Stimulated activated CD4-positive, alpha-beta T cell treated with anti-CD3 and anti-CD28 coated beads, Interleukin-15, amount 100 ng/mL, for 48 hours (primary cell): ENCODE measurements at places on chromosomes 6 and 20.
A peak's percentile ranks its signal among the peaks of the same experiment; 100 is the strongest.

- peak; percentile 39 for DNase-seq
These were observed 115.6 kb downstream of the TMEM170B start for GRCh38 chr6:11653028-11653583.

DNA sequence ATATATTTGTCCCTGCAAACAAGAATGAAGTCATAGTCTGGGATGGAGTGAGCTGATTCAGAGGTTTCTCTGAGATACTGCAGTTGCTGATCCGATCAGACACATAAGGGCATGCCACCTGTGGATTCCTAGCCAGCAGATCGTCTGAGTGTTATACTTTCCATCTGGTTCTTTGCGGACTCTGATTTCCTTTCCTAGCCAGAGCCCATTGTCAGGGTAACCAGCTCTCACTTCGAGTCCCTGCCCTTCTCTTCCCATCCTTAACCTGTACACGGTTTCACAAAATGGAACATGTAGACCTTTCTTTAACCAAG is 100.9 kb downstream of the TMEM200A start:
- no peak for DNase-seq

- no peak for DNase-seq
These were observed 139.1 kb downstream of the BTBD3 start for GRCh38 chr20:12056839-12057238.

- DNase-seq: no peak
These were observed 16.1 kb upstream of the SLC17A3 start for GRCh38 chr6:25889877-25890853.
